ENCODE measurements at places on chromosomes 1 and 21. TPM values are rescaled to one million over a fixed set of nuclear protein-coding genes. Genes with fewer than 3 reads are reported as not detected.

PLA2G2A gene
- total RNA-seq: not detected

GPR25 gene
- total RNA-seq: not detected

KANK4 gene
- not detected for total RNA-seq

UMODL1 gene
- total RNA-seq: not detected

NCMAP gene
- total RNA-seq: 0.05 TPM

KIF2C gene
- total RNA-seq: 113 TPM

CCDC27 gene
- total RNA-seq: not detected

Data from activated CD4-positive, alpha-beta memory T cell treated with anti-CD3 and anti-CD28 coated beads for 36 hours (primary cell).